ENCODE measurements at places on chromosomes 1 and 21. TPM values are rescaled to one million over a fixed set of nuclear protein-coding genes. Genes with fewer than 3 reads are reported as not detected.

Gene RHD
- polyA plus RNA-seq, result 1.6 TPM

Gene FOXO6
- polyA plus RNA-seq, result 2.1 TPM

Gene SPRR1B
- polyA plus RNA-seq, result not detected

Gene PDZK1
- 210 TPM for polyA plus RNA-seq

Gene AKR7A3
- 0.96 TPM for polyA plus RNA-seq

Gene IVL
- polyA plus RNA-seq, result 0.42 TPM

Gene IGSF5
- 1.2 TPM for polyA plus RNA-seq

Gene KANK4
- 22.3 TPM for polyA plus RNA-seq

GRCh38 chr1:92483610-92484471 is 2.9 kb downstream of the GFI1 start:
- DNase-seq, result no peak

GRCh38 chr1:75520862-75521475 is 89.9 kb downstream of the SLC44A5 start:
- no peak for DNase-seq

DNA sequence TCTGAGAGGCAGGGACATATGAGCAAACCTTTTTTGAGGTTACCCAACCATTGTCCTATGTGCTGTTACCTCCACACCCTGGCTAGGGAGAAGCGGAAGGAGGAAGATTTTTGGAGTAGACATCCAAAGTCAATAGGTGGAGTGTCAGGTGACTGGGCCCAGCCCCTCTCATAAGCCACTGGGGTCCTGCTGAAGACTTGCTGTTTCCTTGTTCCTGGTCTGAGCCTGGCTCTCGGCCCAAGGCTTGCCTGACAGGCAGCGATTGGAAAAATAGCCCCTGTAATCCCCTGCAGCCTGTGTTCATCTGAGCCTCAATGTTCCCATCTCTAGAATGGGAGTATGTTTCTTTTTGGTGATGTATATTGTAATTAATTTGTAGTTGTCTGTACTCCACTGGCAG is 6.9 kb upstream of the PIGR start:
- no peak for DNase-seq

DNA sequence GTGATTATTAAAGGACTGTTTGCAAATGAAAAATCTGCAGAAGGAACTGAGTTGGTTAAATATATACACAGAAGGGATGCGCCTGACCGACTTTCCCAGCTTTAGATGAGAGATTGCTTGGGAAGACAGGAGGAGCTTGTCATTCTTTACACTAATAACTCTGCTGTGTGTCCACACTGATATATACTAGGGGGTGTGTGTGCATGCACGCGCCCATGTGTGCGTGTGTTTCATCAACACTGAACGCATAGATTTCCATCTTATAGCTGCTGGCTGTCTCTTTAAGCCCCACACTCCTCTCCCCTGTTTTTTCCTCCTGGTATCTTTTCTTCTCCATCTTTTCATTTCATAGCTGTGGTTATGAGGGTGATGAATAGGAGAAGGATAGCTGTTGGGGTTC is 6.9 kb upstream of the KAZN start:
- no peak for DNase-seq

GRCh38 chr1:200991097-200991614 is 32.4 kb downstream of the KIF21B start:
- no peak for DNase-seq

GRCh38 chr21:41254090-41254700 is 62.4 kb upstream of the FAM3B start:
- no peak for DNase-seq

DNA sequence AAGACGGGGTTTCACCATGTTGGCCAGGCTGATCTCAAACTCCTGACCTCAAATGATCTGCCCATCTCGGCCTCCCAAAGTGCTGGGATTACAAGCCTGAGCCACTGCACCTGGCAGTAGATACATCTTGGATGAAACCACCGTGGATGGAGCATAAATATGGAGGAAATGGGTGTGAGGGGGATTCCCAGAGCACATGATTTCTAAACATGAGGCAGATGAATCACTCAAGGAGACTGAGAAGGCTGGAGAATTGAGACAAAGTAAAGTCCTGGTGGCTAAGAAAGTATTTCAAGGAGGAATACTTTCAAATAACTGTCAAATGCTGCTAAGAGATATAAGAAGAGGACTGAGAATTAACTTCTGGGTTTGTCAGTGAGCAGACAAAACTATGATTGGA is 5.4 kb upstream of the PGBD5 start:
- DNase-seq, result no peak

GRCh38 chr1:193094112-193094511 is 11.1 kb downstream of the GLRX2 start:
- DNase-seq, result no peak

DNA sequence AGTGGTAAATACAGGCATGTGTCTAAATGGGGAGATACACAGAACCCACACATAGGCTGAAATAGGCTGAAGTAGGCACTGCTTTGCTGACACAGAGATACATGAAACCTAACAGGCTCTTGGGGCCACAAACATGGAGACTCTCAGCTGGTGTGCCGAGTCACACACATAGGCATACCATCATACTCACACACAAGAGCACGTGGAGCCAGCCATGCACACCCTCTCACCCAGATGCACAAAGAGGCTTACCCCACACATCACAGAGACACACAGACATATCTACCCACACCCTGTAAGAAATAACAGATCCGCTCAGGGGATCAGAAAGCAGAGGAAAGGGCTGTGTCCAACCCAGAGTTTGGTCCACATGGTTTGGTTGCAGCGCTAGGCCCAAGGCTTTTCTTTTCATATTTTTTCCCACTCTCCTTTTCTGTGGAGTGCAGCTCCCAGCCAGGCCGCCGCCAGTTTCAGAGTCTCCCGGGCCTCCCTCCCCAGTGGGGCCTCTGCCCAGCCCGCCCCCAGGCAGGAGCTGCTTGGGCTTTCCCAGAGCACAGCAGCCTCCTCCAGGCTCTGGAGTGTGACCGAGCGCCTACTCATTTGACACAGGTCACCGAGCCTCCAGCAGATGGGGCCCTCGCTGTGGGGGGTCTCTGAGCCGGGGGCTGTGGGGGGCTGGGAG is 3.9 kb upstream of the POU3F1 start:
- DNase-seq, result no peak

DNA sequence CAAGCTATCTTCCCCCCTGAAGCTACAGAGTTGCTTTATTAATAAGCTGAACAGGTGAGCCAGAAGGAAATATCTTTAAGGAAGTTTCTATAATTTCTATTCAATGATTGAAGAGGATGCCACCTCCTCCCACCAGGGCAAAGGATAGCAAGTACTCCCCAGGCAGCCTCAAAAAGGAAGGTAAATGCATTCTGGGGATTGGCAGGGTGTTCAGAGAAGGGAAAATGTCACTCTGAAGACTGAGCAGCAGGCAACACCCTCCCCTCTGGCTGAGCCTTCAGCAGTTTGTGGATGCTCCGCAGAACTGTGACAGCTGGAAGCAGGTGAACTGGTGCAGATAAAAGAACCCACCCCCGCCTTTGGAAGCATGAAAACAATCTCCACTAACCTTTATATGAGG is 140.8 kb downstream of the BRINP2 start:
- no peak for DNase-seq

- no peak for DNase-seq
Observed at GRCh38 chr1:90826834-90827233, 109.7 kb upstream of the BARHL2 start.

GRCh38 chr1:235011064-235011598 is 117.5 kb downstream of the TOMM20 start:
- DNase-seq, result no peak

DNA sequence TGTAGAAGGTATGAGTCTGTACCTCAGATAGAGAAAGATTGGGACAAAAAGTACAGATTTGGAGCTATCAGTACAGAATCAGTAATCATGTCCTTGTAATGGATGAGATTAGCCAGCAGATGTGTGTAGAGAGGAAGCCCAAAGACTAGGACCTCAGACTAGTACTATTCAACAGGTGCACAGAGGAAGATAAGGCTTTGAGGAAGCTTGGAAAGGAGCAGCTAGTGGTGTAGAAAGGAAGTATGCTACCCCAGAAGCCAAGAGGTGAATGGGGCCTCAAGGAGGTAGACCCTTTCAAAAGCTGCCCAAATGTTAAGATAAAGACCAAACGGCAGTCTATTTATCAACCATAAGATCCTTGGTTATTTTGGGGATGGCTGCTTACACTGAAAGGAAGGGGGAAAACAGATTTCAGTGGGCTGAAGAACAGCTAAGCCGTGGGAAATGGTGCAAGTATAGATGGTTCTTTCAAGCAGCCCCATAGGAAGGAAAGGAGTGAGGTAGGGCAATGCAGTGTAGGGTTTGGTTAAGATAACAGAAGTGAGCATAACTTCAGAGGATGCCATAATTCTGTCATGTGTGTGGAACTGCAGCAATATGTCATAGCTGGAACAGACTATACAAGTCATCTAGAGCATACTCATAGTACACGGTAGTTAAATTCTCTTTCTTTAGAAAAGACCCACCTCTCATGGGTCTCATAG is 221.7 kb downstream of the HHIPL2 start:
- no peak for DNase-seq

DNA sequence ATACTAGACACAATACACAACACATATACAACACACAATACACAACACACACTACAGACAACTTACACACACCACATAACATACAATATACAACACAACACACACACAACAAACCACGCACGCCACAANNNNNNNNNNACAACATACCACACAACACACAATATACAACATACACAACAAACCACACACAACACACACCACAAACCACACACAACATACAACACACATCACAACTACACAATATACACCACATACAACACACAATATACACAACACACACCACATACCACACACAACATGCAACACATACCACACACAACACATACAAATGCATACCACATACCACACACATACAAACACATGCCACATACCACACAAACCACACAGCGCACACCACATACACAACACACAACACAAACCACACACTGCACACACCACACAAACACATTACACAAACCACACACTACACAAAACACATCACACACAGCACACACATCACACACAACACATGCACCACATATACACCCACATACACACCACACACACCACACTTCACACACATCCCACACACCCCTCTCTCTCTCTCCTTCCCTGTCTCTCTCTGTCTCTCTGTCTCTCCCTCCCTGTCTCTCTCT is 108.3 kb downstream of the ETS2 start:
- no peak for DNase-seq

DNA sequence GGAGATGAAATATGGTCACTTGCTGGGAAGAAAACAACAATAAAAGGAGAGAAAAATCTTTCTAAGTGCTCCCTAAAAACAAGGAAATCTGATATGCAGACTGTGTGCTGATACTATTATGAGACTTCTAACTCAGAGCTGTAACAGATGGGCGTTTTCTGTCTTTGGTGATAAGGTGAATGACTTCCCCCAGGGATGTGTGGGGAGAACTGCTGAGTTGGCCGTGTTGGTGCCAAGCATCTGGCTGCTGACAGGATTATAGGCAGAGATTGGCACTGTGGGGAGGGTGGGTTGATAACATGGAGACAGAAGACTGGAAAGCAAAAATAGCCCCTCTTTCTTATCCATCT is 438.5 kb upstream of the PLXNA2 start:
- no peak for DNase-seq

DNA sequence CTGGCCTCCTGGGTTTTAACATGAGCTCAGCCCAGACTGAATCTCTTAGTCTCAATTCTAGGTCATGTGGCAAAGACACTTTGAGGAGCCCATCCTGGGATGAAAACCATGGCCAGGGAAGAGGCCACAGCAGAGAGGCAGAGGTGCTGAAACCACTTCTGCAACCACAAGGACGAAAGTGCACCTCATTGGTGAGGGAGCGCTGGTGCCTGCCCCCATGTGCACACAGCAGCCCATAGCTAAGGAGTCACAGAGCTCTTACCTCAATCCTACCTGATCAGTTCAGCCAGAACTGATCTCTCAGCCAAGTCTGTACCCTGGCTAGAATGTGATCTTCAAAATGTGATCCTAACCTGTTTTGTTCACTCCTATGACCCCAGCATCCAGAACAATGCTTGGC is 32.9 kb upstream of the SRP9 start:
- DNase-seq, result no peak

GRCh38 chr1:27235827-27236226 is 1.4 kb downstream of the WDTC1 start:
- DNase-seq, result no peak

DNA sequence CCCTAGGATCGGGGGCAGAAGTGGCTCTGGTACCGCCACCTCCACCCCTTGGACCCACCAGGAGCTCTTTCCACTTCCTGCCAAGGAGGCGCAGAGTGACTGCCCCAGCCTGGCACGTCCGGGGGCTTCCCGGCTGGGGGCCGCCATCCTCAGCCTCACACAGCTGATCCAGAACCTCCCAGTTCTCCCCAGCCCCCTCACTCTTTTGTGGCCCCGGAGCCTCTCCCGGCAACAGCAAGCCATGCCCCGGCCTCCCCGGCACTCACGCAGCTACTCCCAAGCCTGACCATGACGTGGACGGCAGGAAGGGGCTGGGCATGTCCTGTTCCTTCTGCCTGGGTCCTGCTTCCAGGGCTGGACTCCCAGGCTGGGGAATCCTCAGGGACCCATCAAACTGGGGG is 17.1 kb downstream of the TP73 start:
- DNase-seq, result no peak

DNA sequence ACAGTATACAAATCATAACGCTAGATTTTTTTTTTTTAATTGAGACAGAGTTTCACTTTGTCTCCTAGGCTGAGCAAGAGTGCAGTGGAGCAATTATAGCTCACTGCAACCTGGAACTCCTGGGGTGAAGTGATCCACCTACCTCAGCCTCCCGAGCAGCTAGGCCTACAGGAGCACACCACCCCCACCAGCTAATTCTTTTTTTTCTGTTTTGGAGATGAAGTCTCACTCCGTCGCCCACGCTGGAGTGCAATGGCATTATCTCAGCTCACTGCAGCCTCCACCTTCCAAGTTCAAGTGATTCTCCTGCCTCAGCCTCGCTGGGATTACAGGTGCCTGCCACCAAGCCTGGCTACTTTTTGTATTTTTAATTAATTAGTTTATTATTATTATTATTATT is 21.3 kb downstream of the NPR1 start:
- DNase-seq, result no peak

DNA sequence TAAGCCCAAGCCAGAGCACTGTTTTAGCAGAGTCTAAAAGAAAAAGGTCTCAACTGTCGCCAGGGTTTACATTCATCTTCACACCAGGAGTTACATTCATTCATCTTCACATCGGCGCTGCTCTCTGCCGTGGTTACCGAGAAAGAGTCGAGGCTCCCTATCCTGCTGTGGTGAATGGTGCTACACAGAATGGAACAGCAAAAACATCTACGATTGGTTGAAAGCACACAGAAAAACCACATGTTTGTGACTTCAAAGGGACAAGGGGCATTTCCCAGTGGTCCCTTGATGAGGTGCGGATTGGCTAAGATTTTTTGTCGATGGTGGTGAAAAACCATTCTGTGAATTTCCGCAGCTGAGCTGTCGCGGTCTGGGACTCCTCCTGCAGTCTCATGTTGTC is 231.1 kb downstream of the SIPA1L2 start:
- DNase-seq, result no peak

GRCh38 chr1:41509270-41509671 is 24.8 kb upstream of the EDN2 start:
- no peak for DNase-seq

GRCh38 chr1:76122271-76122670 is 47.7 kb downstream of the ST6GALNAC3 start:
- no peak for DNase-seq

Measured in right renal cortex interstitium (tissue), 3 donors.